Hematopoietic multipotent progenitor cell (in vitro differentiated cells): ENCODE measurements at places on chromosomes 1 and 21.

DNA sequence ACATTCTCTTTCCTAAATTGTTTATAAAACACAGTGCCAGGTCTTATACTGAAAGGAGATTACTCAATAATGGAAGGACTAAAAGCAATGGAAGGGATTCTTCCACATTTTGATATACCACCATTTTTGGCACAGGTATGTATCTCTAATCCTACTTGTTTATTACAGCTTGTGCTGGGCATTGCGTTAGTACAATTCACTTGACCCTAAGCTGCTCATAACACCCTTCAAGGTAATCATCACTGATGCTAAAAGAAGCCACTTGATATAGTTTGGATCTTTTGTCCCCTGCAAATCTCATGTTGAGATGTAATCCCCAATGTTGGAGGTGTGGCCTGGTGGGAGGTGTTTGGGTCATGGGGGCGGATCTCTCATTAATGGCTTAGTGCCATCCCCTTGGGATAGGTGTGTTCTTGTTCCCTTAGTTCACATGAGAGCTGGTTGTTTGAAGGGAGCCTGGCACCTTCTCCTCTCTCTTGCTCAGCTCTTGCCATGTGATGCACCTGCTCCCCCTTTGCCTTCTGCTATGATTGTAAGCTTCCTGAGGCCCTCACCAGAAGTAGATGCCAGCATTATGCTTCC lies 71.1 kb downstream of the NIBAN1 start:
- DNase-seq: no peak

DNA sequence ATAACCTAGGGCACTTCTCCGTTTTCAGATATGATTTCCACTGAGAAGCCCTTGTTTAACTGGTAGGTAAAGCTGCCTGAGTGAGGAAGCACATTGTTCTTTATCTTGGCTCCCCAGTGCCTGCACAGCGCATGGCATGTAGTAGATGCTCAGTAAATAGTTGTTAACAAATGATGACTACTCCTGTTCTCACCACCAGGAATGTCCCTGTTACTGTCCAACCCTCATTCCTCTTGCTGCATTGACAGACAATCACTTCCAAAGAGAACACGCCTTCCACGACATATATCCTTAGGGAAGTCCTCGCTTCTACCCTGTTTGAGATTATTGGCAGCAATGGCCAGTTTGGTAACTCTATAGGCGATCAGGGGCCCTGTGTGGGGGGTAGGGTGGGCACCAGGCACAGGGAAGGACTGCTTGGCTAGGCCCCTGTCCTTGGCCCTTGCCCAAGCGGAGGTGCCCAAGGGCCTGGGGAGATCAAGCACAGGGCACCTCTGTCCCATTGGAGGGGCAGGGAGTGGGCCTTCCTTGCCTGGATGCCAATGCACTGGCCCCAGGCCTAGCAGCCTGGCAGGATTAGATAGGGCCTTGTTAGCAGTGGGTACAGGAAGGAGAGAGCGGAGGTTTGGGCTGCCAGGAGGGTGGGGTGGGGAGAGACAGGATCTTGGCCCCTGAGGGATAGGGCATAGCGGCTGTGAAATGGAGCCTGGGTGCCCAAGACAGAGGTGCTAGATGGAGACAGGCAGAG lies 10.2 kb downstream of the NES start:
- DNase-seq: no peak

GRCh38 chr1:208223136-208223535 lies 21.0 kb downstream of the PLXNA2 start:
- DNase-seq: peak; percentile 53

GRCh38 chr1:77768006-77768405 lies 8.4 kb upstream of the USP33 start:
- no peak for DNase-seq

DNA sequence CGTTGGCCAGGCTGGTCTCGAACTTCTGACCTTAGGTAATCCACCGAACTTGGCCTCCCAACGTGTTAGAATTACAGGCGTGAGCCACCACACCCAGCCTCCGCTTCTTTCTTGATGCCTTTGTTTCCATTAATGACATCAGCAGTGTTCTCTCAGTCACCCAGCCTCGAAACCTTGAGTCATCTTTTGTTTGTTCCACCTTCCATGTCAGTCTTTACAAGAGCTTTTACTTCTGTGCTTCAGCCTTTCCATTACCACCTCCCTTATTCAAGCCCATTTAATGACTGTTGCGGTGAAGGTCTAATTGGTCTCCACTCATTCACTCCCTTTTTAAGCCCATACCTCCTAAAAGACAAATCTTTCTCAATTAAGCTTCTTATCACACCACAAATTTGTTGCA lies 146.6 kb upstream of the ADGRL2 start:
- DNase-seq: no peak

DNA sequence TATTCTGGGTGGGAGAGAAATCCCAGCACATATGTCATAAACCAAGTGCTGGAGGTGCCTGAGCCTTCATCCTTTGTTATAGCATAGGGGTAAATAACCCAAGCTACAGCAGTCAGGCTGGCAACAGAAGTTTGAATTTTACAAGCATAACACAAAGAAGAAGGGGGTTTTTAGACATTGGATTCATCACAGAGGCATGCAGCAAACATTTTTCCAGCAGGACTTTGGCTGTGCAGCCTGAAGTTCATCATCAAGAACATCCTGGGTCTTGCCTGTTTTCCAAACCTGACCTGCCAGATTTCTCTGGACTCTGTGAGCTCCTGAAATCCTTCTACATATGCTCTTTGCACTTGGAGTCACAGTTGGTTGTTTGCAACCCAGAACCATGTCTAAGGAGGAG lies 16.2 kb downstream of the PTGER3 start:
- no peak for DNase-seq

GRCh38 chr21:14119038-14119437 lies 91.7 kb downstream of the LIPI start:
- no peak for DNase-seq

GRCh38 chr21:41976611-41977010 lies 22.8 kb upstream of the C2CD2 start:
- DNase-seq: no peak

GRCh38 chr1:15116966-15117365 lies 36.6 kb upstream of the TMEM51 start:
- DNase-seq: no peak
